ENCODE measurements at places on chromosomes 11 and 22.

GRCh38 chr22:39717099-39717498 is 146.5 kb downstream of the CACNA1I start:
- H3K36me3 ChIP-seq = no peaks in the 10 kb centered on the region
- no peak for DNase-seq
- H3K4me3 ChIP-seq = no peak overlapping the region
- no peak overlapping the region for H3K27ac ChIP-seq

DNA sequence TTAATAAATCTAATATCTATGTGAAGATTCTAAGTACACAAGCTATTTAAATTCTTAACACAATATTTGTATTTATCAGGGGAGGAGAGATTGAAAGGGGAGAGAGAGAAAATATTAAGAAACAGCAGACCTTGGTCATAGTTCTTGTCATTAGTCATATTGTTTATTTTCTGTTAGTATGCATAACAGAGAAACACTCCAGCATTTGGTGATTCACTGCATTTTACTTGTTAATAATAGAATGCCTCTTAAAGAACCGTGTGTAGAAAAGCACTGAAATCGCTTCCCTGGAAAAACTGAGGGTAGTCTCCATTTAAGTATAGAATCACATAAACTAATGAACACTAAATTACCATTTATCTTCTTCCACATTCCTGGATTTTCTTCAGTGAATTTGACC is 122.7 kb upstream of the TRPC6 start:
- H3K27me3 ChIP-seq = no peaks in the 10 kb centered on the region
- H3K4me1 ChIP-seq = no peaks in the 10 kb centered on the region
- H3K27ac ChIP-seq = no peak overlapping the region
- no peak for DNase-seq
- H3K36me3 ChIP-seq = no peaks in the 10 kb centered on the region

DNA sequence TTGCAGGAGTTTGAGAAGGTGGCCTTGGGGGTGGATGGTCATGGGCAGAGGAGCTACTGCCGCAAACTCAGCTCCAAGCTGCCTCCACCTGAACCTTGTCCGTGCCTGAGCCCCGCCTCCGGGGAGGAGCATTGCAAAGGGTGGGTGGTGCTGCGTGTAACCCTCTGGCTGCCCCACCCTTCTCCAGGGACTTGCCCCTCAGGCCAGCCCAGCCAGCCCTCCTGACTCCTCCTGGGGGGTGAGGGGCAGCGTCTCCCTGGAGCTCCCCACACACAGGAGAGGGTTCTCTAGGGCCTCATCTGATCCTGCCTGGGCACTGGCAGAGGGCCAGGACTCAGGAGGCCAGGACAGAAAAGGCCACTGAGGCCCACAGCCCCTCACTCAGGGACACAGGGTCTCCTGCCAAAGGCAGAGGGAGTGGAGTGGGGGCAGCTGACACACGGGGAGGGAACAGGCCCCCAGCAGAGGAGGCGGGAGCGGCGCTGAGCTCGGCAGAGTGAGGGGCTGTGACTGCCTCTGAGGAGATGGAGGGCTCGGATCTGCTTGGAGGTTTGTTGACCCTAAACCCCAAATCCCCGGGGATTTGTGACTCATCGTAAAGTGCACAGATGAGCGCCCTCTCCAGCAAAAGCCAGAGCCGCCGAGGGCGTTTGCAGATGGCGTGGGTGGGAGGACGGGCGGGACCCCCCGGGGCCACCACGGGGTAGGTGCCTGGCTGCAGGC is 12.8 kb downstream of the BRSK2 start:
- H3K36me3 ChIP-seq = no peaks in the 10 kb centered on the region
- H3K4me1 ChIP-seq = no peaks in the 10 kb centered on the region
- no peaks in the 10 kb centered on the region for H3K27me3 ChIP-seq

DNA sequence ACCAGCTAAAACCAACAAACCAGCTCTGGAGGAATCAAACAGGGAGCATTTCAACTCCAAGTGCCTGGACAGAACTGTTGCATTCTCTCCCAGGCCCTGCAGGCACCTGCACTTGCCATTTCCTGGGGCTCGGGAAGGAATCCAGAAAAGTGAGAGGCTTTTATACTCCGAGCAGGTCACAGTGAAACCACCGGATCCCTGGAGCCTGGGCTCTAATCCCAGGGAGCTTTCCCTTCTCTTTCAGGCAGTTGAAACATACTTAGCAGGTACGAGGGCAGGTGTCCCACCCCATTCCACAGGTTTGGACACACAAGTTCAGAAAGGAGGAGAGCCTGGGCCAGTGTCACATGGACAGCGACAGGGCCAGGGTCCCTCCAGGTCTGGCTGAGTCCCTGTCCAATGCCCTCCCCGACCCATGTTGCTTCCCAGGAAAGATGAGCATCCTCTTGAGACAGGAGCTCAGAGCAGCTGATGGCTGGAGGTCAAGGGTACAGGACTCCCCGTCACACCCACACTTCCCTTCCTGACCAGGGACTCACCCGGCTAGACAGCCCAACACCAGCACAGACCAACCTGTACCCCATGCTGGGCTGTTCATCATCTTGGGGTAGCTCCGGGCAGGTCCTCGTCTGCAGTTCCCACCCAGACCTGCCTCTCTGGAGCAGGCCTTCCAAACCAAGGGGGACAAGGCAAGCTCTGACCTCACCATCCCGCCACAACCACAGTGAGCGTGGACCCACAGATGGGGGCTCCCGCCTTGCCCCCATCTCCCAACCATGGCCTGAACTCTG is 49.9 kb upstream of the CD5 start:
- H3K27ac ChIP-seq = peak overlapping the region; percentile 83
- H3K36me3 ChIP-seq = peaks cover 20% of the 10 kb centered on the region
- H3K27me3 ChIP-seq = no peaks in the 10 kb centered on the region
- H3K4me3 ChIP-seq = no peak overlapping the region

DNA sequence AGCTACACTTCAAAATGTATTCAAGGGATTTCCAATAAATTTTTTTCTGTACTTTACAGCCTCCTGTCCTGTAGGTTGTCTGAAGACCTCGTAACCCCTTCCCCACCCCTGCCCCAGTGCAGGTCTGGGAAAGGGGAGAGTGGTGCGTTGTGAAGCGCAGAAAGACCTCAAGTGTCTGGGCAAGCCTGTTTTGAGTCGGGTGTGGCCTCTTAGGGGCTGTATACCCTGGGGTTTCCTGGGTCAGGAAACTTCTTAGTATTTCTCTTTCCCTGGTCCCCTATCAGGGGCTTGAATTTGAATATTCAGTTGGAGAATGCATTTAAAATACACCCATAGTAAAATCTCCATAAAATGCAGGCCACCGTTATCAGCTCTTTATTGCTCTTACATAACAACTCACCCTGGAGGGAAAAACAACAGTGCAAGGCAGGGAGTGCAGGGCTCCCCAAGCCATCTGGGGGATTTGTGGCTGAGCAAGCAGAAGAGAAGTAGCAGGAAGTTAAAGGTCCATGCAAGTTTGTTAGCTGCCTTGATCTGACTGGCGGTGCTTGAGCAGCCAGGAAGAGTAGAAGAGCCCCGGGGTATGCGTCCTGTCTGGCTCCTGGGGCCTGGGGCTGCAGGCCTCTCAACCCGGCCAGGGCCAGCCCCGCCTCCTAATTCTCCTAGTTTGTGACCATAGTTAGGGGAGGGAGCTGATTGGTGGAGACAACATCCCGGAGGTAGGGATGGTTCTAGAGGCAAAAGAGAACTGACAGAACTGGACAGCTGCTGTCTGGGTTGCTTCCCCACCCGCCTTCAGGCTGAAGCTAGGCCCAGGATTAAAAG is 25.7 kb downstream of the ARHGAP1 start:
- peaks cover 55% of the 10 kb centered on the region for H3K36me3 ChIP-seq
- no peaks in the 10 kb centered on the region for H3K27me3 ChIP-seq
- H3K4me3 ChIP-seq = no peak overlapping the region
- H3K4me1 ChIP-seq = peaks cover 74% of the 10 kb centered on the region
- H3K27ac ChIP-seq = peak overlapping the region; percentile 92

DNA sequence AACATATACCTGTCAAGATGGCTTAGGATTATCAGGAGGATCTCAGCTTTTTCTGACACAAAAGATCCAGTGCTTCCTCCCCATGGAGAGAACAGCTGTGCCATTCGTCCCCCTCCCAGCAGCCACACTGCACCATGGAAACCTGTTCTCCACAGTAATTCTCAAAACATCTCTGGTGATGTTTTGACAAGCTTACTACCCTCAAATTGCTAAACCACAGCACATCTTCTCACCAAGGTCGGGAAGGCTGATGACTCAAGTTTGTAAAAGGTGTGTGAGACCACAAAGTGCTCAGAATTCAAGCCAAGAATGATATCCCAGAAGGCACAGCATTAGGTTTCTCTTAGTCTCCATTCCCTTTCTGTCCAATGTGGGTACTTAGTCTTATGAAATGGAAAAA is 3.9 kb upstream of the RAB38 start:
- peaks cover 51% of the 10 kb centered on the region for H3K4me1 ChIP-seq
- H3K27ac ChIP-seq = peak overlapping the region; percentile 22
- no peak overlapping the region for H3K4me3 ChIP-seq
- H3K36me3 ChIP-seq = no peaks in the 10 kb centered on the region
- peak; percentile 45 for DNase-seq
- peaks cover 15% of the 10 kb centered on the region for H3K27me3 ChIP-seq

- DNase-seq = peak; percentile 82
- H3K4me1 ChIP-seq = peaks cover 21% of the 10 kb centered on the region
- no peaks in the 10 kb centered on the region for H3K27me3 ChIP-seq
- no peak overlapping the region for H3K4me3 ChIP-seq
- no peak overlapping the region for H3K27ac ChIP-seq
Observed at GRCh38 chr22:39490135-39490798, 11.8 kb upstream of the MIEF1 start.

DNA sequence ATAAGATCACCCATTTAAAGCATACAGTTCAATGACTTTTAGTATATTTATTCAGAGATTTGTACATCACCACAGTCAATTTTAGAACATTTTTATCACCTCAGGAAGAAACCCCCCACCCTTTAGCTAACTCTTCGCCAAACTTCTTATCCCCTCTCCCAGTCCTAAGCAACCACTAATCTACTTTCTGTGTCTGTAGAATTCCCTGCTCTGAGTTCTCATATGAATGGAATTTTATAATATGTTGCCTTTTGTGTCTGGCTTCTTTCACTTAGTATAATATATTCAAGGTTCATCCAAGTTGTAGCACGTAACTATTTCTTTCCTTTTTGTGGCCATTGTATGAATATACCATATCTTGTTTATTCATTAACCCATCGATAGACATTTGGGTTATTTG is 3.6 kb downstream of the ANKRD13D start:
- peak overlapping the region; percentile 28 for H3K27ac ChIP-seq
- H3K4me3 ChIP-seq = peak overlapping the region; percentile 9
- H3K27me3 ChIP-seq = no peaks in the 10 kb centered on the region

DNA sequence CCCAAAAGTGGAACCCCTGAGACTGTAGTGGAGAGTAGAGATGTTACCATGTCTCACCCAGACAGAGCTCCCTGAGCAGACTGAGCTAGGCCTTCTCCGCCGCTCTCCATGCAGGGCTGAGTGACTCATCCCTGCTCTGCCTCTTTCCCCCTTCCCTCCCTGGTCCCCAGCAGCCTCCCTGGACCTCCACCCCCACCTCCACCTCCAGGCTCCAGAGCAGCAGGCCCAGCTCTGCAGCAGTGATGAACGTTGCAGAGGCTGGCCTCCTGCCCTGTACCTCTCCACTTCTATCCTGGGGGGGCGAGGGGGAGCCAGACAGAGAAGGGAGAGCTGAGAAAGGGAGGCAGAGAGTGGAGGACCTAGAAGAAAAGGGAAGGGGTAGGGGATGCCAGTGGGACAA is 19.3 kb upstream of the ARAP1 start:
- no peak overlapping the region for H3K4me3 ChIP-seq
- H3K4me1 ChIP-seq = peaks cover under 1% of the 10 kb centered on the region
- H3K27ac ChIP-seq = no peak overlapping the region
- DNase-seq = no peak
- H3K27me3 ChIP-seq = no peaks in the 10 kb centered on the region
- no peaks in the 10 kb centered on the region for H3K36me3 ChIP-seq

DNA sequence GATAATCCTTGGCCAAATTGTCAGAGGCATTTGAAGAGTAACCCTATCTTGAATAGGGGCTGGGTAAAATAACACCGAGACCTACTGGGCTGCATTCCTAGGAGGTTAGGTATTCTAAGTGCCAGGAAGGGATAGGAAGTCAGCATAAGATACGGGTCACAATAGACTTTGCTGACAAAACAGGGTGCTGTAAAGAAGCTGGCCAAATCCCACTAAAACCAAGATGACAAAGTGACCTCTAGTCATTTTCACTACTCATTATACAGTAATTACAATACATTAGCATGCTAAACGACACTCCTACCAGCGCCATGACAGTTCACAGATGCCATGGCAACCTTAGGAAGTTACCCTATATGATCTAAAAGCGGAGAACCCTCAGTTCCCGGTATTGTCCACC is 964 bp upstream of the REXO2 start:
- peaks cover 6% of the 10 kb centered on the region for H3K36me3 ChIP-seq
- no peak for DNase-seq
- H3K27me3 ChIP-seq = no peaks in the 10 kb centered on the region
- H3K4me1 ChIP-seq = peaks cover 34% of the 10 kb centered on the region
- no peak overlapping the region for H3K4me3 ChIP-seq
- H3K27ac ChIP-seq = no peak overlapping the region

DNA sequence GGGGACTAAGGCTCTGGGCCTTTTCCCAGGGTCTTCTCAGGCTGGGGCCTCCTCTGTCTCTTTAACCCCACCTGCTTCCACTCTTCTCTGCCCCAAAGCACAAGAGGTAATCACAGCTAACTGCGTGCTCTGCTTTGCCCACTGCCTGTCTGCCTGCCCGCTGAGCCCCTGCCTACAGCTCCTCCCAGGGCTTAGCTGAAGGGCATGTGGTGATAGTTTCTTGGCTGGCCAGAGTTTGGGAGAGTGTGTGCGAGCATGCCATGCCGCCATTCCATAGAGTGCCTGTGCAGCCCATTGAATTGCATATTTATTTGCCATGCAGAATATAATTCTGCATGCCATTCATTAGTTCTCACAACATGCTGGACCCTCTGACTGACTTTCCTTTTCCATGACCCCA is 32.5 kb downstream of the PHLDB1 start:
- no peak overlapping the region for H3K4me3 ChIP-seq
- DNase-seq = no peak
- no peak overlapping the region for H3K27ac ChIP-seq
- H3K4me1 ChIP-seq = no peaks in the 10 kb centered on the region
- no peaks in the 10 kb centered on the region for H3K36me3 ChIP-seq

GRCh38 chr22:48660790-48661740 is 1166.6 kb downstream of the BRD1 start:
- H3K27me3 ChIP-seq = no peaks in the 10 kb centered on the region
- H3K27ac ChIP-seq = no peak overlapping the region
- H3K36me3 ChIP-seq = no peaks in the 10 kb centered on the region
- H3K4me1 ChIP-seq = no peaks in the 10 kb centered on the region

GRCh38 chr11:28054821-28055220 is 53.1 kb downstream of the KIF18A start:
- H3K27ac ChIP-seq = no peak overlapping the region
- no peak overlapping the region for H3K4me3 ChIP-seq
- DNase-seq = no peak

GRCh38 chr11:85137597-85137996 is 489.5 kb downstream of the DLG2 start:
- H3K36me3 ChIP-seq = no peaks in the 10 kb centered on the region
- no peak overlapping the region for H3K27ac ChIP-seq
- H3K27me3 ChIP-seq = no peaks in the 10 kb centered on the region
- DNase-seq = no peak
- no peaks in the 10 kb centered on the region for H3K4me1 ChIP-seq

Measured in activated CD4-positive, alpha-beta T cell treated with anti-CD3 and anti-CD28 coated beads, Interleukin-2, amount 10 ng/mL, durations not matched to agents 7 days and 5 days (primary cell).